ENCODE measurements at places on chromosomes 11 and 22.

GRCh38 chr11:17748761-17749721 lies 14.5 kb downstream of the KCNC1 start:
- no peak for DNase-seq

- DNase-seq: peak; percentile 1
These were observed 191.0 kb upstream of the LARGE1 start for GRCh38 chr22:34111210-34111824.

- no peak for DNase-seq
These were observed 22.8 kb upstream of the TUB start for GRCh38 chr11:8058216-8058615.

GRCh38 chr11:120280600-120281051 lies 40.7 kb downstream of the POU2F3 start:
- no peak for DNase-seq

Measured in NCI-H774 (cell line).